Motor neuron (in vitro differentiated cells): ENCODE measurements at places on chromosomes 12 and 14.
A peak's percentile ranks its signal among the peaks of the same experiment; 100 is the strongest.

DNA sequence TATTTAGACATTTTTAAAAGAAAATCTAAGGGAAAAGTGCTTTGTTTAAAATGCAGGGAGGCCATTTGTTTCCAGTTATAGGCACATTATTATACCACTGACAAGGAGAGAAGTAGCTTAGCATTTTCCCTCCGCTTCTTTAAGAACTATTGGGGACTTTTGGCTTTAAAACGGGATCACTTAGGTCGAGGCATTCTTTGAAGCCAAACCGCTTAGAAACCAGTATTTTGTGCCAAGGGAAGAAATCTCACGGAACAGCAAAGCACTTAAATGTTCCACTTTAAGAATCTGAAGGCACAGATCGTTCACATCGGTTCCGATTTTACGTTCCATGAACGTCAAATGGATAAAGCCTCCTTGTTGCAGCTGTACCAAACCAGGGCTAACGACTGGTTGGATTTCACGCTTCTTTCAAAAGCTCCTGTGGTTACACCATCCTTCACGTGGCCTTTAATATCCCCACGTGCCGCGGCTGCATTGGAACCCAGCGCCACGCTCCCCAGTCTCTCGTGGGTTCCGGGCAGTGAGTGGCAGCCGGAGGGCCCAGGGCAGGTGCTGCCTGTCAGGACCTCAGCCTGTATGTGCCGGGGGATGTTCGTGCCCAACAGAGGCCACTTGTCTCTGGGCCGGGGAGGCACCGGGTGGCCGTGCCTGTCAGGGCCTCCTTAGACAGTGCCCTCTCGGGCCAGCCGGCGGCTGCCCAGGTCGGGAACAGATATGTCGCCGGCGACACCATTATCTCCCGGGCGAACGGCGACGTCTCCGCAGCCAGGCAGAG lies 195.4 kb downstream of the KIF26A start:
- ATAC-seq = no peak

DNA sequence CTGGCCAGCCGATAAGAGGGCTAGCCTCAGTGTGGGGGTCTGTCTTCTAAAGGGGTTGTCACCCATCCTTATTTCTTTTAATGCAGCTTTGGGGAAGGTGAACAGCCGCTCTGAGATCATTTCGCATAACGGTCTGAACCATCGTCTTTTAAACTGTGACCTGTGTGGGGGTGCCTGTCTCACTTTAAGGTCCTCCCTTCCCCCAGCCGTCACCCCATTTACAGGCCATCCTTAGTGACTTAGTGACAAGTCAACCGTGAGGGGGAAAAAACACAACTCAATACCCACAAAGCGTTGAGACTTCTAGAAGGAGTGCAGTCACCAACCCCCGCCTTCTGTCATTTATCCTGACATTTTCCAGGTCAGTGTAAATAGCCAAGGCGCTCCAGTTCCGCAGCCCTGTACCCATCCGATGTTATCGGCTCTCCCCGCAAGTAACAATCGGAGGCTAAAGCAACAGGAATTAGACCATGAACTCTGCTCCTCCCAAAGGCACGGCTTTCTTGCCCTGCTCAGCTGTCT lies 505 bp upstream of the DENND5B start:
- ATAC-seq = no peak

DNA sequence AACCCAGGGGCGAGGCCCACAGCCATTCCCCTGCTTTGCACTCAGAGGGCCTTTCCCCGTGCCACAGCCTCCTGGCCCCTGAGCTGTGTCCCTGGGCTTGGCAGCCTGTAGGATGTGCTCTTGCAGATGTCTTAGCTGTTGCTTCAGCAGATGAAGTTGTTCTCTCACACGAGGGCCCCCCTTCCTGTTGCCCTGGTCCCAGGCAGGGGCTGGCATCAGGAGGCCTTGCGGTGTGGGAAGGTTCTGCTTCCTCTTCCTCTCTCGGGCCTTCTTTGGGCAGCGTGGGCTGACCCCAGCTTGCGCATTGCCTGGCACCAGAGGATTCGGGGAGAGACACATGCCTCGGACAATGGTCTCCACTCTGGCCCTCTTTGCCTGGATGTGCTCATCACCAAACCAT lies 12.7 kb downstream of the PROX2 start:
- no peak for ATAC-seq

- ATAC-seq = peak; percentile 47
Measured at GRCh38 chr14:103499709-103500108, 22.9 kb downstream of the CKB start.

GRCh38 chr12:6548966-6549683 lies 6.7 kb downstream of the IFFO1 start:
- no peak for ATAC-seq
